ENCODE measurements at places on chromosomes 7 and 10.

- no peak for DNase-seq
Measured at GRCh38 chr10:77648472-77648871, 10.9 kb upstream of the KCNMA1 start.

GRCh38 chr7:129779602-129780256, 168.2 kb downstream of the NRF1 start:
- no peak for DNase-seq

- no peak for DNase-seq
Measured at GRCh38 chr10:22683140-22683389, 31.3 kb downstream of the PIP4K2A start.

DNA sequence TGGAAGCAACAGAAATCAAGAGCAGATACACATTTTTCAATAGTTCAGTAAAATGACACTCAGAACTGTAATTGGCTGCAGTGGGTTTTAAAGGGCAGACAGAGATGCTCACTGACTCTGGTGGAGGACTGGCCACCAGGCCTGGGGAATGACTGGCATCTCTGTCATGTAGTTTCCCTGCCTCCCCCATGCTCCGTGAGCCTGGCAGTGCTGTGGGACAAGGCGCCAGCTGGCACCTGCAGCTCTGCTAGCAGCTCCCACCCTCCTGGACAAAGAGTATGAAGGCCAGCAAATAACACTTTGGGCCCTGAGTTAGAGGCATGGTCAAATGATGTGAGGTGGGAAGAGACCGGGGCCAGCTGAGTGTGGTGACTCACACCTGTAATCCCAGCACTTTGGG, 15.0 kb downstream of the TSPAN33 start:
- no peak for DNase-seq

DNA sequence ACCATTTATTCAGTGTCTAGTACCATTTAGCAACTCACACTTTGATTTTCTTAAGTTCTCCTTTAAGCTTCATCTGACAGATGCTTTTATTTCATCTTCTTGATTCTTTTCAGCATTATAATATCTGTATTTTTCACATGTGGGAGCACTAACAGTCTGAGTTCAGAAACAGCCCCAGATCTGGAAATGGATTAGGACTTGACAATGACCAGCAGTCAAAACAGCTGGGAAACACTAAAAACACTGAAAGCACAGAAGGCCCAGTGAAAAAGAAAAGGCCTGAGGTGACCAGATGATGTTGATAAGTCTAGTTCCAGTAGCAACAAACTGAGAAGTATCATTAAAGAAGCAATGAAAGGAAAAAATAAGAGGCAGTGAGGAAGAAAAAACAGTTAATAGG, 304.7 kb upstream of the MYO3A start:
- no peak for DNase-seq

DNA sequence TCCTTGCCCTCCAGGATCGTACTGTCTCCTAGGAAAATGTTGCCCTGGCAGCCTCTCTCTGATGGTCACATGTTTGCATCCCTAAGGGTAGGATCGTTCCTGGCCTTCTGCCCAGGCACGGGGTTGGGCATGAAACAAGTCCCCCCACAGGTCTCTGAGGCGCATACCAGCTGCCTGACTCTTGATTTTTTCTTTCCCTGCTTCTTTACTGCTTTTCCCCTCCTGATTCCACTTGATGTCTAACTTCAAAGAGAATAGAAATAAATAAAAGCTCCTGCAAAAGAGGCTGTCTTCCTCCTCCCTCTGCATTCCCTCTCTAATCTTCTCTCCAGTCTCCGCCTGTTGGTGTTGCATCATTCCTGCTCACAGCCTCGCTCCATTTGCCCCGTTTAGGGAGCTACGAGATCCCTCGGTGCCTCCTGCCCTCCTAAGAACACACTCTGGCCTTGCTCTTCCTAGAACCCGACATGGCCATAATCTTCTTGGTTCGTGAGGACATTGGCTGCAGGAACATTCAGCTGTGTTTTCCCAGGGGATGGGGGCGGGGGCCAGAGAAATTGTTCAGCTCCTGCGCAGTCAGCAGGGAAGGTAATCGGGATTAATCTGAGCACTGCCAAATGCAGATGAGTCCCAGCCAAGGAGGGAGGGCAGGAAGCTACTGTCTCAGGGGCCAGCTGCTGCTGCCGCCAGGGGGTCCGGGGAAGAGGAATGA, 26.0 kb downstream of the LEP start:
- peak; percentile 38 for DNase-seq

GRCh38 chr7:2460188-2460587, 16.0 kb downstream of the GRIFIN start:
- DNase-seq: no peak

DNA sequence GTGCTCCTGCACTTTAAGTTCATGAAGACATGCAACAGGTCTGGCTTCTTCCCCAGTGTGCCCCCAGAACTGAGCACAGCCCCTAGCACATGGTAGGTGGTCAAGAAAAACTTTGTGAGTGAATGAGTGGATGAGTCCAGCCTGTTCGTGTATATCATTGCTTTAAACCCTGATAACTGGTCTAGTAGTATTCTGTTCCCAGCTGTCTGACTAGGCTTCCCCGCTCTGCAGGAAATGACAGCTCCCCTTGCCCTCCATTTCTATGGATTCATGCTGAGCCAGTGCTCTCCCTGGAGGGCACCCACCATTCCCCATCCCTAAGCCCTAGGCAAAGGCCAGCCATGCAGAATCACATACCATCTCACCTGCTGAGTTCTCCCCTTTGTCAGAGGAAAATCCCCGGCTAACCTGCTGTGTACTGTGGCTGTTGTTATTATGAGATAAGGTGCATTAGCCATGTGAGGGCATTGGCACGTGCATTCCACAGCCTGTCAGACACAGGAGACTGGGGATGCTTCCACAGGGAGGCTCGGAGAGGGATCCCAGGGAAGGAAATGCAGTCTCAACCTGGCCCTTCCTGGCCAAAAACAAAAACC, 698.9 kb downstream of the GRID1 start:
- no peak for DNase-seq

GRCh38 chr7:98418271-98418635, 17.4 kb upstream of the BAIAP2L1 start:
- no peak for DNase-seq

- no peak for DNase-seq
Measured at GRCh38 chr7:134527979-134528371, 608 bp downstream of the AKR1B10 start.

DNA sequence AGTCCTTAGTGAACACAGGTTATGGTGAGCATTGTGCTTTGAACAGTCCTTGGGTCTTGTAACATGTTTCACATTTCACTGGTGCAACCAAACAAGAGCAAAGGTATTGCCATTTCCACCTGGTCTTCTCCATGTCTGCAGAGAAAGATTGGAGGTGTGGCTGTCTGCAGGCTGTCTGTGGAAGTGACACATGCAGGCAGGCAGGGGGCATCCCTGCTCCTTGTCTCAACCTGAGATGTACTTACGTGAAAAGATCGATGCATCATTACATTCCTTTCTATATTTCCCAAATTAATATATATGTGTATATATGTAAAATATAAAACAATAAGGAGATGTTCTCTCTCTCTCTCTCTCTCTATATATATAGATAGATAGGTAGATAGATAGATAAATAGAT, 54.3 kb downstream of the LRRC18 start:
- DNase-seq: no peak

DNA sequence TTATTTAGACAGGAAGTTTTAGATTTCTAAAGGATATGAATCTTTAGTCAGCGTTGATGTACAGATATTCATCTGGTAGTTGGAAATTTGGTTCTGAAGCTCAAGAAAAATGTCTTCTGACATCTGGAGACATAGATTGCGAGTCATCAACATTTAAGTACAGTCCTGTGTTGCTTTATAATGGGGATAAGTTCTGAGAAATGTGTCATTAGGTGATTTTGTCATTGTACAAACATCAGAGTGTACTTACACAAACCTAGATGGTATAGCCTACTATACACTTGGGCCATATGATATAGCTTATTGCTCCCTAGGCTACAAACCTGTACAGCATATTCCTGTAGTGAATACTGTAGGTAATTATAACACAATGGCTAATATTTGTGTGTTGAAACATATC, 49.6 kb upstream of the UBN2 start:
- no peak for DNase-seq

- DNase-seq: peak; percentile 57
Measured at GRCh38 chr10:102642736-102643335, 1.4 kb upstream of the TRIM8 start.

GRCh38 chr7:501526-501925, 18.1 kb downstream of the PDGFA start:
- no peak for DNase-seq

DNA sequence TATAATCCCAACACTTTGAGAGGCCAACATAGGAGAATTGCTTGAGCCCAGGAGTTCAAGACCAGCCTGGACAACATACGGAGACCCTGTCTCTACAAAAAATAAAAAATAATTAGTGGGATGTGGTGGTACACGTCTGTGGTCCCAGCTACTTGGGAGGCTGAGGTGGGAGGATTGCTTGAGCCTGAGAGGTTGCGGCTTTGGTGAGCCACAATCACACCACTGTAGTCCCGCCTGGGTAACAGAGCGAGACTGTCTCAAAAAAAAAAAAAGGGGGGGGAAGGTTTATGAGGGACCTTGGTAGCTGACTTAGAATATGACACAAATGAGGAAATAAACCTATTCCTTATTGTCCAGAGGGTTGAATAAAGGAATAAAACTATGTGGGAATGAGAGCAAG, 30.8 kb downstream of the SCD start:
- DNase-seq: no peak

GRCh38 chr10:60309371-60309770, 80.3 kb downstream of the ANK3 start:
- DNase-seq: no peak

DNA sequence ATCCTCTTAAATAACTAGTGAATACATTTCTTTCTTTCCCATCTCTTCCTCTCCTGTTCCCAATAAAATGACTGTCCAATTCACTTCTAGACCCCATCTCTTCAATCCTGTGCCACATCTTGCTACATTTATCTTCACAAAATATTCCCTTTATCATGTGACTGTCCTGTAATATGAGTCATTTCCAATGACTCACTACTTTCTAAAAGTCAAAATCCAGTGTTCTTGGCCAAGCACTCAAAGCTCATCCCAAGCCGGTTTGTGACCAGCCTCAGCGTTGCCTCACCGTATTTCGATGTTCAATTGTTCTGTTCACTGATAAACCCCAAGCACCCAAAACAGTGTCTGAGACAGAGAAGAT, 104.7 kb downstream of the PARD3 start:
- DNase-seq: peak; percentile 30

DNA sequence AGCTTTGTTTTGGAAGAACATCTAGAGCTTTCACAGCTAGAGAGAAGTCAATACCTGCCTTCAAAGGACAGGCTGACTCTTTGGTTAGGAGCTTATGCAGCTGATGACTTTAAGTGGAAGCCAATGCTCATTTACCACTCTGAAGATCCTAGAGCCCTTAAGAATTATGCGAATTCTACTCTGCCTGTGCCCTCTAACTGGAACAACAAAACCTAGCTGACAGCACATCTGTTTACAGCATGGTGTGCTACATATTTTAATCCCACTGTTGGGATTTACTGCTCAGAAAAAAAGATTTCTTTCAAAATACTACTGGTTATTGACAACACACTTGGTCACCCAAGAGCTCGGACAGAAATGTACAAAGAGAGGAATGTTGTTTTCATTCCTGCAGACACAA, 57.3 kb downstream of the PALS2 start:
- no peak for DNase-seq

DNA sequence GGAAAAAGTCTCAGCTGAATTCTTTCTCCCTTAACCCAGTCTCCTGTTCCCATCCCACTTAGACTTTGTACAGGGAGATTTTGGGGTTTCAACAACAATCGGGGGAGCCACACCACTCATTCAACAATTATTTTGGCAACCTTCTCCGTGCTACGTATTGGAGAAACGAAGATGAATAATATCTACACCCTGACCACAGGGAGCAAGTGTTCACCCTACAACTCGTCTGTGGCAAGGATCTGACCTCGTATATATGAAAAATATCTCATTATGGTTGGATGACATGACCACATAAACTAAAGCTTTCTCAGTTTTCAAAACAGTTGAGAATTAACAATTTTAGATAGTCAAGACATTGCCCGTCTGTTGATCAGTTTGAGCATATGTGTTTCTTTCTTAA, 302.1 kb downstream of the CACNA2D1 start:
- DNase-seq: no peak
